Lung microvascular endothelial cell (primary cell): ENCODE measurements at places on chromosomes 4 and X.

DNA sequence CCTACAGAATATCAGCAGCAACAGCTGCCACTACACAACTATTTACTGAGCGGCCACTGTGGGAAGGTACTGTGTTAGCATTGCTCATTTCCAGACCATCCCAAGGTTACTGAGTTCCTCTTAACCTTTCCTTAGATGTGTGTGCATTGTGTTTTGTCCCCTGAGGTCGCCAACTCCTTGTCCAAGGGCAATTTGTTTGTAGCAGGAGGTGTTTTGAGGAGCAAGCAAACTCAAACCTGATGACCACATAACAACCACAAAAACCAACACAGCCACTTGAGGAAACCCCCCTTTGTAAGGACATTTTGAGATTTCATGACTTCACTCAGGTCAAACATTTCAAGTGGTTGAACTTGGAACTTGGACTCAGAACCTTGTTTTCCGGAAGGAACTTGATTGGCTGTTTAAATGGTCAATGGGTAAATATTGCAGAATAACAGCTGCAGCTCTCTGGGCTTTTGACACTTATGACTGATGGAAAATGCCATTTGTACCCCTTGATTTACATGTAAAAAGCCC lies 122.3 kb downstream of the MID1IP1 start:
- DNase-seq, result no peak

GRCh38 chr4:80918004-80918403 lies 112.5 kb upstream of the BMP3 start:
- DNase-seq, result no peak

GRCh38 chrX:153407736-153408135 lies 3.5 kb upstream of the ZFP92 start:
- DNase-seq, result no peak

DNA sequence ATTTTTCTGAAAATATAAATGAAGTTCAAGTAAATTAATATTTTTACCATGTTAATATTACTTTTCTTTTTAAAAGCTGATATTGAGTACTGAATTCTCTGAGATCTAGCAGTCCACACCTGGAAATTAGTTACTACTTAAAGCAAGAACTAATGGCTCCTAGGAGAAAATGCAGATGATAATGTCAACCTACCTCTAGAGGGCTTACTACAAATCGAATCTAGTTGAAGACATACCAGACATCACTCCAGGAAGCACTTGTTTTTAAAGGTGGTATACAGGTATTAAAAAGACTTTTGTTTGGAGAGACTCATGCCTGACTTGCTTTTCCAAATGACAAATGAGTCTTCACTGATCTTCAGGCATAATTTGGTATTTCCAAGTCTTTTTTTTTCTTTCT lies 516.4 kb upstream of the BOD1L1 start:
- peak; percentile 6 for DNase-seq

DNA sequence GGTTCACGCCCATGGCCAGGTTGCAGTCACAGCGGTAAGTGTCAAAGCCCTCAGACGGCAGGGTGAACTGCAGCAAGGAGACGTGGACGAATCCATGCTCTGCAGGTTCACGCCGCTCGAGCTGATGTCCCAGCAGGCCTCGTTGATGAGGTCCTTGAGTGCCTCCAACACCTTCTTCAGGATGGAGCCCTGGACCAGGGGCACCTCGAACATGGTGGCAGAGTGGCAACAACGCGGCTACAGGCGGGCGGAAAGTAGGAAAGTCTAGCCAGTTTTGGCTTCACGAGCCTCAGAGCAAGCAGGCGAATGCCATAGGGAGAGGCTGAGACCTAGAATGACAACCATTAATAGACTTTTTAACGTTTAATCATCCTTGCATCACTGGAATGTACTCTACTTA lies 485.9 kb downstream of the ZNF674 start:
- DNase-seq, result no peak

DNA sequence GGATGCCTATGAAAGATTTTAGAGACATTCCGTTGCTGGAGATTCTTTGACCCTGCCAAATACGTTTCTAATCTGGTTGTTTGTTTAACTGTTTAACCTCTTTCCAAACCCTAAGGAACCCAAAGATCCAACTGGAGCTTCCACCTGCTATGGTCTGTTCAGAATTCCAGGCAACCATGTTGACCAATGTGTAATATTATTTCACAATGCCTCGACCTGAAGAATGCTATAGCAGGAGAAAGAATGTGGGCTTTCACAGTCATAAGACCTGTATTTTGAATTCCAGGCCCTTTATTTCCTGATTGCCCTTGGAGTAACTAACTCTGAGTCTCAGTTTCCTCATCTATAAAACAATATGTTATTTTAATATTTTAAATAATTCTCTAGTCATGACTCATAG lies 90.8 kb downstream of the COL25A1 start:
- DNase-seq, result no peak

- DNase-seq, result no peak
Measured at GRCh38 chrX:154352466-154352865, 22.0 kb downstream of the FLNA start.

DNA sequence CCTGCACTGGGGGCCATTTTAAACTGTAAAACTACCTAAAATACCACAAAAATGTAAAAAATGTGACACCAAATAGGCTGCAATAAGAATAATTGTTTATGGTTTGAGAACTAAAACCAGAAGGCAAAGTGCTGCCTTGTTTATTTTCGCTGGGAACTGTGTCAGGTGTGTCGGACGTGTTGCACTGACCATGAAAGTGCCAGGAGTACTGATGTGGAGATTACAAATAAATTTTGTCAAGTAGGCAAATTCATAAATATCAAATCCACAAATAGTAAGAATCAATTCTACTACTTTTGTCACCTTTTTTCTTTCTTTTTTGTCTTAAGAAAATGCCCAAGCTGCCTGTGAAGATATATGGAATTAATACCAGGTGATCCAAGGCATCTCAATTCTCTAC lies 37.7 kb downstream of the PAPSS1 start:
- DNase-seq, result no peak

- peak; percentile 99 for DNase-seq
Measured at GRCh38 chr4:77156533-77156911, 485 bp upstream of the CCNG2 start.

DNA sequence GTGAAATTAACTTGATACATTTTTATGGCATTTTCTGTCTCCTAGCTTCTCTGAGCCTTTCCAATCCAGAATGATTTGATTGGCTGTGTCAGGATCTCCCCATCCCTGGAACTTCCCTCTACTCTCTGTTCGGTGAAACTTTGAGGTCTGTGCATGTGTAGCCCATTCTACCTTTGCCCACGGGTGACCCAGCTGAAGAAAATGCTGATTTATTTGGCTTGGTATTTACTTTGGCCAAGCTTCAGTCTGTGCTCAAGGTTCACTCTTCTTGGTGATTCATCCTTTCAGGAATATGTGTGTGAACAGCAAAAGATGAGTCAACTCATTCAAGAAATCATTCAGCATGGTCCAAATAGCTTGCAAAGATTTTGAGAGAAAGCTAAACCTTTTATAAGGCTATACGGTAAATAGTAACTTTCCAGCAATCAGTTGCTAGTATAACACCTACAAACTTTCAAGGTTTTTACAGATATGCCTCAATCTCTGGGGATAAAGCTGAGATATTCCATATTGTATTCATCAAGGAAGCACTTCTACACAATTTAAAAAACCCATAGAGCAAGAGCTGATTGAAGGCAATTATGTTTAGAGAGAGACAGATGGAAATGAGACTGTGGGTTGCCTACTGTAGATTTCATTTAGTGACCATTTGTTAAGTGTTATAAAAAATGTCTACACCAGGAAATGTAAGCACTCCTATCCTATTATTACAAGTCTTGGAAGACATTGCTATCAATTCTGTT lies 233.9 kb upstream of the CXXC4 start:
- no peak for DNase-seq
